ENCODE measurements at places on chromosomes 5 and 9. TPM values are rescaled to one million over a fixed set of nuclear protein-coding genes. Genes with fewer than 3 reads are reported as not detected.

KIAA0825 gene
- total RNA-seq: 0.51 TPM

TAS2R1 gene
- total RNA-seq: not detected

SOX30 gene
- total RNA-seq: under 0.01 TPM

IL7R gene
- not detected for total RNA-seq

GMCL2 gene
- not detected for total RNA-seq

TEK gene
- 0.26 TPM for total RNA-seq

DCTN4 gene
- total RNA-seq: 23.7 TPM

GABRG2 gene
- total RNA-seq: not detected

SLC45A2 gene
- total RNA-seq: not detected

All from bronchial epithelial cell (primary cell).